ENCODE measurements at places on chromosomes 13 and 19.

GRCh38 chr13:41648314-41648935 lies 191.1 kb downstream of the RGCC start:
- DNase-seq = no peak

- no peak for DNase-seq
These were observed 532.7 kb upstream of the SPRY2 start for GRCh38 chr13:80873589-80873988.

GRCh38 chr13:102830646-102831045 lies 15.2 kb upstream of the ERCC5 start:
- DNase-seq = no peak

- DNase-seq = no peak
These were observed 15.2 kb upstream of the SHFL start for GRCh38 chr19:10070730-10071446.

- no peak for DNase-seq
These were observed 905.5 kb downstream of the UQCRFS1 start for GRCh38 chr19:28307487-28307886.

DNA sequence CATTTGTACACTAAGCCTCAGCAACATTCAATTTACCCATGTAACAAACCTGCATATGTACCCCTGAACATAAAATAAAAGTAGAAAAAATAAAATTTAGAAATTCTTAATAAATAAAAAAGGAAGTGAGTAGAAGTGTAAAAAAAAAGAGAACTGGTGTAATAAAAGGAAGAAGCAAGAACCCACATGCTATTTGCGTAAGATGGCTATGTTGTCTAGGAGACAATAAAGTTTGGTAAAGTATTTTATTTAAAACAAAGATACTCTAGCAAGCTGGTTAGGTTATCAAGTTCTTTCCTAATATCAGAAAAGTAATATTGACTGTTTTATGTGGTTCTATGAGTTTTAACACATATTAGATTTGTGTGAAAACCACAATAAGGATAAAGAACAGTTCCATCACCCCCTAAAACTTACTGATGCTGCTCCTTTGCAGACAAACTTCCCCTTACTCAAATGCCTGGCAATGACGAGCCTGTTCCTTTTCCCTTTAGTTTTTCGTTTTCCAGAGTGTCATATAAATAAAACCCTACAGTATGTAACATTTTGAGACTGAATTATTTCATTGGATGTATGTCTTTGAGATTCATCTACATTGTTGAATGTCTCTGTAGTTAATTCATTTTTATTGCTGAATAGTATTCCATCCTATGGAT lies 98.9 kb downstream of the TNFSF13B start:
- no peak for DNase-seq

- no peak for DNase-seq
These were observed 156.6 kb downstream of the TM9SF2 start for GRCh38 chr13:99657848-99658260.

DNA sequence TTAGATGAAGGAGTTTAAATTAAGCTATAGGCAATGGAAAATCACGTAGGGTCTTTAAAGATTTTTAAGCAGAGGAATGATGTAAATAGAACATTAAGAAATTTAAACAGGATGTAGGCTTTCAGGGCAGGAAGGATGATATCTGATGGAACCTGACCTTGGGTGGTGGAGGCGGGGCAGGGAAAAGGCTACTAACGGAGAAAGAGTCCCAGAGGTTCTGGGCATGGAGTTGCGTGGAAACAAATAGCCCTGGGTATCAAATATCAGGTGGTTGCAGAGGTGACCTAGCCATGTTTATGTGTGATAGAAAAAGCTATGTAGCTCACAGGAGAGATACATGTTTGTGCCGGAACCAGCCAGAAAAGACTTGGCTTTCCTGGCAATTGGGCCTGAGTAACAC lies 7.8 kb upstream of the CDK8 start:
- DNase-seq = no peak

- DNase-seq = peak; percentile 67
These were observed 418 bp downstream of the ZNF444 start for GRCh38 chr19:56141417-56141993.

DNA sequence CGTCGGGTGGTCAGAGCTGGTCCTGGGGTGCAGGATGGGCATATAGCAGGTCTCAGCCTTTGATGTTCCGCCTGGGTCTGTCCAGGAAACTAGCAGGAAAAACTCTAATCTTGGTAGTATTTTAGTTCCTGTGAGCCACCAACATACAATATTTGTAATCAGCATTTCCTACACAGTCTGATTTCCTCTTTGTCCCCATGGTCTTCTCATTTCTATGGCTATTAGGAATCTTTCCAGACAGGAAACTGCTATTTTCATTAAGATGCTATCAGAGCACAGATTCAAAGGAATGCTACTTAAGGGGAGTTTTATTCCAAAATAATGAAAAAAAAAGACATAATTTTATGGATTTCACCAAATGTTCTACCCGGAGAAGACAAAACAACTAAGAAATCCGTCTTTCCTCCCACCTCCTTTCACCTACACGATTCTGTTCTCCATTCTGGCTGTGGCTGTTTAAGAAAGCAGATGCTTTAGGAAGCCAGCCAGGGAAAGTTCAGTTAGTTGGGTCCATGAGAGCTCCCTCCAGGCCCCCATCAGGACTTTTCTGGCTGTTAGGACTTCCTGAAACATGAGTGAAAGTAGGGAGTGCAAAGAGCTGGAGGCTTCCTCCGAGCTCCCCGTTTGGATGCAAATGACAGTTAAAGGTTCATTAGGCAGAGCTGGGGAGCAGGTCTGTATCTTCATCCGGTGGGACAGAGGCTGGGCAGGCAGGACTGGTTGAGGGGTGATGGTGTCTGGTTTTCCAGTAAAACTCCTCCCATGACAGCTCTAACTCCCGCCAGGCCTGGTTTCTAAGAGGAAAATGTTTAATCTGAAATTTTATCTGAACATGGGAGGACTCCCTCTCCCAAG lies 36.3 kb downstream of the SHISA2 start:
- DNase-seq = no peak

- DNase-seq = peak; percentile 47
These were observed 103.9 kb upstream of the UBL3 start for GRCh38 chr13:29954082-29955028.

DNA sequence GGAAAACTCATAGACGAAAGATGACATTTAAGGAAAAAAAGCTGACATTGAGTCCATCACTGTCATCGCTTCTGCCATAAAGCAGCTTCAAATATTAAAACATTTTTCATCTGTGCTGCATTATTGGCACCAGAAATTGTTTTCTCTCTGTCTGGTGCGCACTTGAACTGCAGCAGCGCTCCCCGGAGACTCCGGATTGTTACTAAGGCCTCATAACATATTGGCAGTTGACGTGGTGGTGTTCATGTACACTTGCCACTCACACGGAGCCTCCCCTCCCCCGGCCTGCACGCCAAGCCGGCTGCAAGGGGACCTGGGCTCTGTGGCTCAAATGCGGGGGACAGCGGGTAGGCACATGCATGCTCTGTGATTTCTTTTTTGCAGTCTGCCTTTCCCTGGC lies 203.2 kb downstream of the TSHZ3 start:
- DNase-seq = no peak

GRCh38 chr19:6596621-6597020 lies 5.7 kb upstream of the CD70 start:
- DNase-seq = no peak

DNA sequence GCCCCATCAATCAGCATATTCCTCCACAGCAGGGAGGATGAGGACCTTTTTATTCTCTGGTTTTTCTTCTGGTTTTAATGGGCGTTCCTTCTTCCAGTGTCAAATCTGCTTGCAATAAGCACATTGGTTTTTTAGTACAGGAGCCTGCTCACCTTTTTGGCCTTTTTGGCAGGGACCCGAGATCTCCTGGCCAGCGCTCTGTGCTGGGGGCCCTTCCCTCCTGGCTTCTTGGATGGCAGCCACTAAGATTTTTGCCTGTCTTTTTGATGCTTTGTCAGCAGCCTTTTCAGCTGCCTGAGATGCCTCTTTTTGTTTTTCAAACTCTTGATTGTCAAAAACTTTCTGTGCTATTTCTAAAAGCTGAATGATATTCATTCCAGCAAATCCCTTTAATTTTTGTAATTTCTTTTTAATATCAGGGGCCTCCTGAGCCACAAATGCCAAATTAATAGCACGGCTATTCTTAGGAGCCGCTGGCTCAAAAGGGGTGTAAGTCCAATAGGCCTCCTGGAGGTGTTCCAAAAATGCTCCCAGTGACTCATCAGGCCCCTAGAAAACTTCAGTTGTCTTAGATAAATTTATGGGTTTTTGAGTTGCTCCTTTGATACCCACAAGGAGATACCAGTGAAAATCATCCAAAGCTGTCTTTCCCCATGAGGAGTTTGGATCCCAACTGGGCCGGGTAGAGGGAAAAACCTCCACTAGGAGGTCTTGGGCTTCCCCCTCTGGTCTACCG lies 73.0 kb downstream of the ZNF100 start:
- DNase-seq = no peak

GRCh38 chr19:51274049-51274770 lies 23.3 kb downstream of the SIGLECL1 start:
- DNase-seq = no peak

GRCh38 chr13:110438776-110439175 lies 122.7 kb downstream of the RAB20 start:
- no peak for DNase-seq

GRCh38 chr19:53868091-53868891 lies 608 bp downstream of the MYADM start:
- DNase-seq = no peak

- no peak for DNase-seq
These were observed 2.3 kb downstream of the PEG3 start for GRCh38 chr19:56838024-56838908.

DNA sequence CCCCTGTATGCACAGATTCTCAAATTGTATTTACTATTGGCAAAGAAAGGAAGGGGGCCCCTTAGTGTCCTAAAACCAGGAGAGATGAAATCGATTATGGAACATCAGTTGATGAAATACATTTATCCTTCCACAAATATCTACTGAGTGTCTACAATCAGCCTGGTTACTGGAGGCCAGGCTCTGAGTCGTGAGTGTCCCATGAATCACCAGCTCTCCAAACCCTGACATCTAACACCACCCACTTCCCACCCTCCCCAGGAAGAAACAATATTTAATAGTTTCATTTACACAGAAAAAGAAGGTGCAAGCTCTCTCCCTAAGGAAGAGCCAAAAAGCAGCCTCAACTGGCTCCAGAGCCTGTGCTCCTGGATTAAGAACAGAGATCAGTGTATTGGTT lies 25.2 kb downstream of the KCTD15 start:
- no peak for DNase-seq

DNA sequence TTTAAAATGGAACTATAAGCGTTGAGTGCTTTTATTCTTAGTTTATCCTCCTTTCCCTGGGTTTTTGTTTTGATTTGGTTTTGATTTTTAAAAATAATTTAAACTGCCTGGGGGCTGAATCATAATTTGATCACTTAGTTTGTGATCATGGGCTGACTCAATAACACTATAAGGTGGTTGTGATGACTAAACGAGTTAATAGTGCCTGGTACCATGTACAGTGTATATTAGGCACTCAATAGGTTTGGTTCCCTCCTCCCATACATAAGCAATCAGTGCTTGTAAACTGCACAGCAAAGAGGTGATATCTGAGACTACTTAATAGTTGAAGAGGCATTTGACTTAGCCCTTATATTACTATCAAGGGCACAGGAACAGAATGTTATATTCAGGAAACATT lies 200.9 kb upstream of the RFC3 start:
- no peak for DNase-seq

GRCh38 chr13:98542568-98543377 lies 34.1 kb downstream of the STK24 start:
- peak; percentile 39 for DNase-seq

- no peak for DNase-seq
These were observed 42.1 kb upstream of the C13orf46 start for GRCh38 chr13:114015969-114016295.

DNA sequence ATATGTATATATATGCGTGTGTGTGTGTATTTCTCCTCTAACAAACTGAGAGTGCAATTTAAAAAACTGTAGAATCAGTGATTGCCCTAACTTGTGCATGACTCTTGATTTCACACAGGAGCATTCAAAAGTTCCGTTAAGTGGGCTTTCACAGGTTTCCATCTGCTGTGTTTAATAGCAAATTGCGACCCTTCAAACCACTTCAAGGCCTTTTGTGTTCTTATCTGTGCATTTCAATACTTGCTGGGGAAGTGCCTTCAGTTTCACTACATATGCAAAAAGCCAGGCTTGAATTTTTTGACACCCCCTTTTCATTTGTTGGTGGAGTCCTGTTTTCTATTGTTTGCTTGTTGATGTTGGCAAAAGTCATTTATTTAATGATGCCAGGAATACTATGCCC lies 158.0 kb downstream of the TM9SF2 start:
- DNase-seq = no peak

DNA sequence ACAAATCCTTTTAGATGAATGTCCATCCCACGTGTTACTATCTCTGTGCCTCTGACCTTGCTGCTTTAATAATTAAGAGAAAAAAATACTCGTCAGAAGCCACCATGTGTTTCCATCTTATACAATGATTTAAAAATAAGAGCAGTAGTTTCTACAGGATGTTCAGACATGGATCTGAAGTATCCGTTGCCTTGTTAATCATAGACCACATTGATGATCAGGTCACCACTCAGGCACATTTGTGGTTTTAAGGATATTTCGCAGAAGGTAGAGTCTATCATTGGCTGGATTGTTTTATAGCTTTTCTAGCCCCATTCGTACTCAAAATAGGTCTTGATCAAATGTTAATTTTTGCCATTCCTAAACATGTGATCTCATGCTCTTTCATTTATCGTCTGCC lies 710.0 kb upstream of the ARGLU1 start:
- no peak for DNase-seq

DNA sequence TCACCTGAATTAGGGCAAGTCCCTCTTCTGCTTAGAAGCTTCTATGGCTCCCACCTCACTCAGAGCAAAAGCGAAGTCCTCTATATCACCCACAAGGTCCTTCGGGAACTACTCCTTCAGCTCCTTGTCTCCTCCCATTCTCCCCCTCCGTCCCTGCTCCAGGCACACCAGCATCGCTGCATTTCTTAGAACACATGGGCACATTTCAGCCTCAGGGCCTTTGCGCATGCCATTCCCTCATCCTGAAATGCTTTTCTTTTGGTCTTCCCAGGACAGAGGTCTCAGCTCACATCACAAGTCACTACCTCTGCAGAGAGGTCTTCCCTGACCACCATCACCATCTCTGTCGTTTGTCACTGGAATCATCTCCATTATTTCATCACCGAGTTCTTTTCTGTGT lies 4.0 kb downstream of the S1PR5 start:
- DNase-seq = no peak

All from naive thymus-derived CD8-positive, alpha-beta T cell (primary cell).